Stimulated activated CD8-positive, alpha-beta memory T cell treated with anti-CD3 and anti-CD28 coated beads, Interleukin-15, amount 100 ng/mL, for 1 hour (primary cell): ENCODE measurements at places on chromosomes 11 and 22.

GRCh38 chr11:121105063-121105480 lies 4.0 kb downstream of the TECTA start:
- DNase-seq, result no peak

DNA sequence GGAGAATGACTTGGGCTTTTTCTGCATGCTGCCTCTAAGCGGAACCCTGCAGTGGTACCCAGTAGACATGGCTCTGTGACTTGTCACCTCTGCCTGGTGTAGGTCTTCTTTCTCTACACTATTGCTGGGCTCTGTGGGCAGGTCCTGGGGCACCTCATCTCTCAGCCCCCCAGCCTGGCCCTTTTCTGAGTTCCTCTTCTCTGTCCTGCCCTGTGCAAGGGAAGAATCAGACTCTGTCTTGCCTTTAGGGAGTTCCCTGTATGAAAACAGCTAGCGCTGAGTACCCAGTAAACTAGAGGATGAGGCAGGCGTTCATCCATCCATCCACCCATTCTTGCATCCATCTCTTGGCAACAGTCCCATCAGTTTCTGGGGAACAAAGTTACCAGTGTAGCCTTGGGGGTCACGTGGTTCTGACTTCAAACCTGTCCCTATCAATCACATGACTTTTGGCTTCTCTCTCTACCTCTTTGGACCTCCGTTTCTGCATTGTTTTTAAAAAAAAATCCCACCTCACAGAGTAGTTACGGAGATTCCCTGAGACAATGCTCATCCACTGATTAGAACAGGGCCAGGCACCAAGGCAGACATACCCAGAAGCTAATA lies 86.4 kb upstream of the WNT11 start:
- DNase-seq, result no peak

GRCh38 chr11:86713552-86713951 lies 41.1 kb upstream of the ME3 start:
- DNase-seq, result no peak

GRCh38 chr11:27357250-27357649 lies 5.8 kb downstream of the CCDC34 start:
- no peak for DNase-seq

DNA sequence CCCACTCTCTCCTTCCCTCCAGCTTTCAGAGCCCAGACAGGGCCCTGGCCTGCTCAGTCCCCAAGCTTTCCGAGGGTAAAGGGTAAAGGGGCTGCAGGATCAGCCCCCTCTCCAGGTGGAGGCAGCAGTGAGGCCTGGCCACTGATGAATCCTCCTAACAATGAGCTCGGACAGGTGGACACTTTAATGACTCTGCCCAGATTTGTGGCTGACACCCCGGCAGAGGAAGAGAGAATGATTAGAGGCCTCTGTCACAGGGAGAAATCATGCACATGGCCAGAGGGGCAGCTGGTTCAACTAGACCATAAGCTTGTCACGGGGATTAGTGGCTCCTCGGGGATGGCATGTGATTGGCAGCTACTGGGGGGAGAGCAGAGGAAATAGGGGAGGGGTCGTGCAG lies 587.5 kb upstream of the B3GAT1 start:
- DNase-seq, result no peak

DNA sequence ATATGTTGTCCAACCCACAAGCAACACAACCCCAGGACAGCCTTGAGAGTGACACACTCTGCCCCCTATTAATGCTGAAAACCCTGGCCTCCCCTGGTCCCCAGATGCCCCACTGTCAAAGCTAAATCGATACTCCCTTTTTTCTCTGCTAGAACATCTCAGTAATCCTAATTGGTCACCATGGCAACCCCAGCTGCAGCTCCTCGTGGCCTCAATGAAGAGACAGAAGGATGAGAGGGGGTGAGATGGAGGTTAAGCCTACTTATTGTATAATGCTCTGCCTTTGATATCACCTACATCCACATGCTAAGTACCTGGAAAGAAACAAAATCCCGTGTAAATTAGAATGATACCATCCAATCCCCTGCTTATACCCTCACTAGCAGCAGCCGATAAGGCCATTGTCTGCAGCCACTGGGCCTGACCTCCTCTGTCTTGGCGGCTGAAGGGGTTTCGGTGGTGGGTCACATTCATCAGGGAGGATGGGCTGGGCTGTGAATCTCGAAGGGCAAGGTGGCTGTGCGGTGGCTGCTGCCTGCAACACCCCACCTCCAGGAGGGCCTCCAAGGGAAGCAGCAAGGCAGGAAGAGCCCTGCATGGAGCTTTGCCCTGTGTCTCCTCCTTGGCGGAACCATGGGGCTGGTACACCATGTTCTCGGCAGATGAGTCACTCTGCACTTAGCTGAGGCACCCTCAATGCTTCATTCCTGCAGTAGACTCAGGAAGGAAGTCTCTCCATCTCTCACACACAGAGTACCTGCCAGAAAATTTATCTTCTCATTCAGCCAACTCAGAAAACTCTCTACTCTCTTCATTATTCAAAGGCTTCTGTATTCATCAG lies 399.5 kb downstream of the BUD13 start:
- no peak for DNase-seq

GRCh38 chr22:49754696-49755630 lies 72.7 kb downstream of the BRD1 start:
- DNase-seq, result no peak

GRCh38 chr11:24155792-24156191 lies 341.1 kb upstream of the LUZP2 start:
- no peak for DNase-seq

DNA sequence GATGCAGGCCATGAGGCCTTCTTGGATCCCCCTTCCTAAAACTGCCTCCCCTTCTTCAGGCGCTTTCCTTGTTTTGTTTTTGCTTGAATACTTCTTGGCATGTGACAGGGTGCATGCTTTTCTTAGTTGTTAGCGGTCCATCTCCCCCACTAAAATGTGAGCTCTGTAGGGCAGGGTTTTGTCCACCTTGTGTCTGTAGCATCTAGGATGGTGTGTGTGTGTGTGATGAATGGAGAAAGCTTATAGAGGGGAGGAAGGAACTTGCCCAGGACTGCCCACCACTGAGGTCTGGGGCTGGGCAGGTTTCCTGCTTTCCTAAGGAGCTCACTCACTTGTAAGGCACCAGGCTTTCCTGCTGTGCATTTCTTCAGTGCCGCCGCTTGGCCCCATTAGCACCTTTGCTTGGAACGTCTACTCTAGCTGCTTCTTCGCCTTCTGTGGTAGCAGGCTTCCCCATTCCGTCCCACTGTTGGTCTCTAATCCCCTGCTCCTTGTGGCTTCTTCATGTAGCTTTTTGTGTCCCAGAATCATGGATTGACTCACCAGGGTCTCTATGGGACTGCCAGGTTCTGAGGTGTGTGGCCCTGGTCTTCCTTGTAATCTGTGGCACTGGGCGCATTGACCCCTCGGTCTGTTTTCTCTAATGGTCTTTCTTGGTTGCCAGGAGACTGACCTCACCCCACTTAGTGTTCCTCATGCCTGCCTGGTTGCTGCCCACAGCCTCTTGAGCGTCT lies 3.3 kb downstream of the DGCR8 start:
- no peak for DNase-seq

DNA sequence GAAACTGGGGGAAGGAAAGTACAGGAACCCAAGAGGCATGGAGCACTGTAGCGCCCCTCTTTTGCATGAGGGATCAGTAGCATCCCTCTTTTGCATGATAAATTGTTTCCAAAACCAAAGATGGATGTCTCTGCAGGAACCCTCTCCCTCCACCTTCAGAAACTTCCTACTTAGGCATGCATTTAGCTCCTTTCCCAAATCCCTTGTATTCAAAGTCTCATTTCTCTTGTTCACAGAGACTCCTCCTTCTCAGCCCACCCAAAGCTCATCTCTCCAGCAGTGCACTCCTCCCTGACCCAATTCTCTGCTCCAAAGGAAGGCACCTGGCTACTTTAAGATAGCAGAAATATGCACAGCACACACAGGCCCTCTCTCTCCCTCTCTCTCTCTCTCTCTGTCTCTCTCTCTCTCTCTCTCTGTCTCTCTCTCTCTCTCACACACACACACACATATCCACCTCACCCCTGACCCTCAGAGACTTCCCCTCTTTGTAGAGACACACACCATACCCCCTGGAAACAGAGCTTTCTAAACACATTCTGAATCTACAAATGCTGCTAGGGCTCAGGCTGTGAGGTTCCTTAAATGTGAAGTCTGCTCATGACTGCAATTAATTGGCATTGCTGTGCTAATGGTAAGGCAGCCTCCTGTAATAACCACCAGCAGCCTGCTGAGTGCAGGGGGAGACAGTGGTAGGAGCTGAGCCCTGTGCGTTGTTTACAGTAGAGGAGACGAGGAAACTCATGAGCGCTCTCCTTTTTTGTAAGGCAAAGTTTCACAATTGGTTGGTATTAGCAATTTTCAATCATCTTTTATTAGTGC lies 519.6 kb downstream of the NTM start:
- DNase-seq, result no peak

GRCh38 chr22:35357883-35358621 lies 22.8 kb upstream of the HMOX1 start:
- no peak for DNase-seq
